T47D (cell line): ENCODE measurements at places on chromosomes 11 and 22.
A peak's percentile ranks its signal among the peaks of the same experiment; 100 is the strongest.

DNA sequence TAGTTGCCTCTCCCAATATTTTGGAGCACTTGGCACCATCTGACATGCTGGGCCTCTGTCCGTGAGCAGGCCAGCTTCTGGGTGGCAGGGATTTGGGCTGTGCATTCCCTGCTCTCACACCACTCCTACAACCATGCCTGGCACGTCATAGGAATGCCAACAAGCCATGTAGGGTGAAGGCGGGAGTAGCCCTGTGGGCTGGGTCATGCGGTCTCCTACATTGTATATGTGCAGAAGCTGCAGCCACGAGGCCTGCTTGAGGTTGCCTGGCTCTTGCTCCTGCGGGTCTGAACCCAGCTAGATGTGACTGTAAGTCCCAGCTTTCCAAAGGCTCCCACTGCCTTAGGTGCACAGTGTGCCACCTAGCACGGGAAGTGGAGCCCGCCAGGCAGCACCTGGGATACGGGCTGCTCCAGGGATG lies 14.5 kb downstream of the MYEOV start:
- no peak for DNase-seq

DNA sequence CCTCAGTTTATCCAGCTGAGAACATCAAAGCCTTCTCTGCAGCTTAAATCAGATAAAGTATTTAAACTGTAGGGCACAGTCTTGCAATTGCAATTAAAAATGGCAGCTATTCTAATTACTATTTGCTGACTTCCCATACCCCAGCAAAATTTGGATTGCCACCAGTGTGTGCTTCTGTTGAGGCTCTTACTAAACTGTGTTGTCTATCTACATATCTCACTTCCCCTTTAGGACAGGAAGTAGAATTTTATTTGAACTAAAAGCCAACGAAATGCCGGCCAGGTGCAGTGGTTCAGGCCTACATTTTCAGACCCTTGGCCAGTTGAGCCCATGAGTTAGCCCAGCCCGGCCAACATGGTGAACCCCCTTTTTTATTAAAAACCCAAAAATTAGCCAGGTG lies 7.1 kb downstream of the SAA4 start:
- DNase-seq = no peak

- DNase-seq = no peak
These were observed 22.9 kb downstream of the TUB start for GRCh38 chr11:8103909-8104308.

DNA sequence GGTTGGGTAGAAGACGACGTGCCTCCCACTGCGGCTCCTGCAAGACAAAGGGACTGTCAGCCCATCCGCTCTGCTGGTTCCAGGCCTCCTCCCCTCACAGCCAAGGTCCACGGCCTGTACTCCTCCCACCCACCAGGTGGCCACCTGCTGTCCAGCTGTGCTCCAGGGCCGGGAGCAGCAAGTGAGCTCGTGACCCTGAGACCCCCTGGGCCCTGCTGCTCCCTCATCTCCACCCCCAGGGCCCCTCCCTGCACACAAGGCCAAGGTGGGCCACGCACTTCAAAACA lies 27.4 kb downstream of the TSPAN4 start:
- DNase-seq = no peak

GRCh38 chr11:64885367-64886286 lies 7.2 kb upstream of the EHD1 start:
- DNase-seq = no peak

GRCh38 chr11:73426219-73426850 lies 50.1 kb downstream of the RELT start:
- DNase-seq = no peak

GRCh38 chr22:26038365-26038764 lies 130.9 kb upstream of the SEZ6L start:
- DNase-seq = no peak

DNA sequence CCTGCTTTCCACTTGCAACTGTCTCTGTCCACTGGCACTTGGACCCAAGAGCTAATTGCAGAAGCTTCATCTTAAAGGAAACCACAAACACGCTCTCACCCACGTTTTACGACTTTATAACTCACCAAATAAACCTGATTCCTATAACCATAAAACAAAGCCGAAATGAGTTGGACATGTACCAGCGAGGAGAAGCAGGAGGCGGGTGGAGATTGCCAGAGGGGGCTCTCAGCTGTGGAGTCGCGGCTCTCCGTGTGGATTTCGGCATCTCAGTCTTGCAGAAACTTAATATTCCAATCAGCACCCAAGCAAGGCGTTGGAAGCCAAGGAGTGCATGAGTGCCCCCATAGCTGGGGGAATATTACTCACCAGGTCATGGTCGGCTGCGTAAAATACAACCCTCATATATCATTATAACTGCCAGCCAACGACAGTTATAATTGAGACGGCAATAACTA lies 483.6 kb downstream of the MN1 start:
- no peak for DNase-seq

GRCh38 chr11:8258784-8259183 lies 4.9 kb downstream of the LMO1 start:
- no peak for DNase-seq

DNA sequence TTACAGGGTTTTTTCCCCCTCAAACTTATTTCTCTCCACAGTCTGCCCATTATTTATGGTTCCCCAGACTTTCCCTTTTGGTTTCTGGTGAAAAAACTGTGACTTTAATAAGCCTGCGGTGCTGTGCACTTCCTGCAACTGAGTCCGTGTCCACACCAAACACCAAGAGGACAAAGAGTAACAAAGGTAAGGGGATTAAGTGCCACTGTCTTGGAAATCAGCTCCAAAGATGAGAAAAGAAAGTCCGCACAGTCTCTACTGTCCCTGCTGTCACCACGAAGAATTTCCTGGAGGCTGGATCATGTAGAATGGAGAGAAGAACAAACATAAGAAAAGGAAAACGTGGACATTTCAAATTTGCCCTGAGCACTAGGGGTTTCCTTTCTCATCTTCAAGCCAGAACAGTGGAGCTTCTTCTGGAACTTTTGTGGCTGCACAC lies 17.9 kb upstream of the PRAME start:
- DNase-seq = no peak

- no peak for DNase-seq
These were observed 750.2 kb downstream of the TBC1D22A start for GRCh38 chr22:47512617-47513016.

DNA sequence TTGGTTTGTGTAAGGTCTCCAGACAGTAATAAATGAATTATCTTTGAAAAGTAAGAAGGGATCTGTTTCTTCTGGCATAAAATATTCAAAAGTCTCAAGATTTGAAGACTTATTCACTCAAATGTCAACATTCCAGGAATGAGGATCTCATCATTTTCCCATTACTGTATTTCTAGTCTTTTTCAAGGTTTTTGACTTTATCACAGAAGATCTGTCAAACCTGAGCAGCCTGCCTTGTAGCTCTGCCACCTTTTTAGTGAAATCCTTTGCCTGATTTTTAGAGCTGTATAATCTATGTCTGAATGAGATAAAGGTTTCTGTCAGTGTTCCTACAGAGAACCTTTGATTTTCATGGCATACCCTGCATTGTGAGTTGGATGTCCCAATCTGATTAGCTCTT lies 4.0 kb downstream of the OR51F2 start:
- no peak for DNase-seq

- no peak for DNase-seq
These were observed 560 bp upstream of the MPPED1 start for GRCh38 chr22:43411040-43411868.

DNA sequence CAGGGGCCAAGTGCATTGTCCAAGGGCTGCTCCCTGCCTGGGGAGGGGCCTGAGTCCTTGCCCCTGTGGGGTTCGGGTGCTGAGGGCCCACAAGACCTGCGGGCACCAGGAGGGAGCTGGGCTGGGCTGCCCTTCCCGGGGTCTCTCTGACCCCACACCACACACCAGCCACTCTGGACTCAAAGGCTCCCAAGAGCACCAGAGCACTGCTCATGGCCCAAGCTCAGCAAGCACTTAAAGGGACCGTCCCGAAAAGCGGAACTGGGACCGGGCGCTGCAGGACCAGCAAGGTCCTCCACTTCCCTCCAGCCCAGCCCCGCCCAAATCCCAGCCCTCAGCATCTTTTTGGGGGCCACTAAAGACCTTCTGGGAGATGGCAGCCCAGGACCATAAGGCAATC lies 5.3 kb downstream of the LSP1 start:
- DNase-seq = no peak

DNA sequence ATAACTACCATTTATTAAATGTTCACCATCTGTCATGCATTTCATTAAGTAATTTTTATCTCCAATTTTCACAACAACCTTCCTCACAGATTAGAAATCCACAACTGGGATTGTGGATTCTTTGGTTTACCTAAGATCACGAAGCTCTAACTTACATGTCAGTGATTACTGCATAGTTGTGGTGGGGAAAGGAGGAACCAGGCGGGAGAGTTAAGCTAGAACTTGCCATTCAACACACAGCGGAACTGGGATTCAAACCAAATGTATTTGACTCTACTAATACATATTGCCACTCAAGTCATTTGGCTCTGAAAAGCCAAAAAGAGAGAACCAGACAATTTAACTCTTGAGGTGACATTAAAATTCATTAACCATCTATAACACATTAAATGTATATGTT lies 10.4 kb upstream of the LAYN start:
- DNase-seq = no peak

- no peak for DNase-seq
These were observed 417.3 kb upstream of the CADM1 start for GRCh38 chr11:115921540-115921939.

DNA sequence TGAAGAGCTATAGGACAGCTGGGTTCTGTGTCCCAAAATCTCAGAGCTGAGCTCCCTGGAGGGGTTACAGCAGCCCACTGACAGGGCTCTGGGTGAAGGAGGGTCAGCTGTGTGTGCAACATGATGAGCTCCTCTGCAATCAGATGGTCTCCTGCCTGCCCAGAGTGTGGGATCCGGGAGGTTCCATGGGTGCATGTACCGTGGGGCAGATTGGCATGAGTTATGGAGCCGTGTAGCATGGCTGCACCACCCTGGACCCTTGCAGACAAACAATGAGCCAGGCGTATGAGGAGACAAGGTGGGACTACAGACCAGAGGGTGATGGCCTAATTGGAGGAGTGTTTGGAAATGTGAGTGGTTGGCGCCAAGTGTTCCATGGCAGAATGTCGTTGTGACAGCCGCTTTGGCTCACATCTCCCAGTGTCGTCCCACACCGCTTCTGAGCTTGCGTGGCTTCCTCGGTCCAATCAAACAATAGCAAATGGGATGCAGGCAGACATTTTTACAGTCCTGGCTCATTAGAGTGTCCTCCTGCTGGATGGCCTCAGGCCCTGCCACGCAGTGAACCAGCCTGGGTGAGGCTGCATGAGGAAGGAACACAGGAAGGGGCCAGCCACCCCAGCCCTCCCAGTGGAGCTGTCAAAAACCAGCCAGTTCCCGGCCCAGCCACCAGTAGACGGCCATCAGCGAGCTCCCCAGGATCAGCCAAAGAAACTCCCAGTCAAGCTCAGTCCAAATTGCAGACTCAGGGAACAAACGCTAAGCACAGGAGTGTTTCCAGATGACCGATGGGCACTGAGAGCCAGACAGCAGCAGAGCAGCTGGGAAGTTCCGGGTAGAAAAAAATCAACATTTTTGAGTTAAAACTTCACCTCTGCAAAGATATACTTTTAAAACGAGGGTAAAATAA lies 1066.9 kb downstream of the BRD1 start:
- DNase-seq = no peak

- no peak for DNase-seq
These were observed 48.9 kb downstream of the ARHGEF12 start for GRCh38 chr11:120385110-120385509.

GRCh38 chr11:79699246-79699645 lies 258.4 kb upstream of the TENM4 start:
- no peak for DNase-seq

GRCh38 chr22:36369004-36369921 lies 18.5 kb downstream of the MYH9 start:
- DNase-seq = no peak

DNA sequence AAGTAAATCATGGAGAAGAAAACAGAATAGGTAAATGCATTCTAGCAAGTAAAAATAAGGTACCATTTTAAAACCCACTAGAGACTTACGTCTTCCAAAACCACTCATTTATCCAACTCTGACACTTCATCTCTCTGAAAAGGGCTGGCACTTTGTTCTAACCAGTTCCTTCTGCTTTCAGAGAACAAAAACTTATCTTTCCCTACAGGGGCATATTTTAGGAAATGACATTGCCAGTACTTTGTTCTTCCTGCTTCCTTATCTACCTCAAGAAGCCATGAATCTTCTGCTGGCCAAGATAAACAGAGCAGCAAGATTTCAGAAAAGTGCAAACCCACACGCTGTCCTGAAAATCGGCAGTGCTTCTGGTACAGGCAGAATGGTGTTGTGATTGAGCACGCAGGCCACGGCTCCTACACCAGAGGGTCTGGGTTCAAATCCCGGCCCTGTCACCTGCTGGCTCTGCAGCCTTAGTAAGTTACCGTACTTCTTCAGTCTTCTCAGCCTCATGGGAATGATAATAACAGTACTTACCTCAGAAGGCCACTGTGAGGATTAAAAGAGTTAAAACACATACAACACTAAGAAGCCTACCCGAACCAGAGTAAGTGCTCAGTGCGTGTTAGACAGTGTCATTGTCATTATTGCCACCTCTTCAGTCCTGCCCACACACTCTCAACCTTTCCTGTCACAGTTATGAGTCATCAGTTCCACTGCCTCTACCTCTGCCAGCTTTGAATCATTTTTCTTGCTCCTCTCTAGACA lies 11.0 kb downstream of the MPZL3 start:
- peak; percentile 56 for DNase-seq

GRCh38 chr11:8205566-8205965 lies 36.7 kb upstream of the RIC3 start:
- no peak for DNase-seq

GRCh38 chr11:128643661-128644317 lies 50.1 kb upstream of the FLI1 start:
- peak; percentile 36 for DNase-seq

DNA sequence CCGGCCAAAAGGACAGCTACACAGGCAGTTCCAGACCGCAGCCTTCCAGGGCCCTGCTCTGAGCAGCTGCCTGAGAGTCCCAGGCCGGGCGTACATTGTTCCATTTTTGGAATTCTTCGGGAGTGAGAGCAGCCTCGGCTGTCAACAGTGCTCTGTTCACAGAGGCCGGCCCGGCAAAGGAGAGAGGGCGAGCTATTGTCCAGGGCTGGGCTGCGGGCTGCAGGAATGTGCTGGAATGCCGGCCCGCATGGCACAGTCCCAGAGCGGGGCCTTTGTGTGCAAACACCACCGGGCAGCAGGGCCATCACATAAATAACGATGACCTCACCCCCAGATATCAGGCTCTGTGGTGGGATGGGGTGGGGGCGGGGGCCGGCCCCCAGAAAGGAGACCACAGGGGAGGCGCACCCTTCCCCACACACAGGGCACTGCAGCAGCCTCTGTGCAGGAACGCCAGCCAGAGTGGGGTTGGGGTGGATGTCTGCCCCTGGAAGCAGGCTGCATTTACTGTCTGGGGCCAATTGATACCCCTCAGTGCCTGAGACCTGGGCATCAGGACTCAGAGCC lies 15.8 kb downstream of the LINC01488 start:
- DNase-seq = peak; percentile 90

- no peak for DNase-seq
These were observed 17.0 kb downstream of the CASP12 start for GRCh38 chr11:104881117-104881794.

- no peak for DNase-seq
These were observed 110.0 kb downstream of the OSBP2 start for GRCh38 chr22:30804626-30805025.
